ENCODE measurements at places on chromosomes 2 and 18. TPM values are rescaled to one million over a fixed set of nuclear protein-coding genes. Genes with fewer than 3 reads are reported as not detected.

GRCh38 chr2:191065785-191066184 lies 51.8 kb upstream of the STAT1 start:
- H3K4me3 ChIP-seq, result no peak overlapping the region
- H3K36me3 ChIP-seq, result no peaks in the 10 kb centered on the region
- DNase-seq, result no peak
- no peak overlapping the region for H3K27ac ChIP-seq
- H3K4me1 ChIP-seq, result no peaks in the 10 kb centered on the region

GRCh38 chr2:174763780-174764179 lies 492 bp downstream of the CHRNA1 start:
- H3K27ac ChIP-seq, result no peak overlapping the region
- H3K4me3 ChIP-seq, result no peak overlapping the region
- DNase-seq, result no peak
- no peaks in the 10 kb centered on the region for H3K36me3 ChIP-seq

DNA sequence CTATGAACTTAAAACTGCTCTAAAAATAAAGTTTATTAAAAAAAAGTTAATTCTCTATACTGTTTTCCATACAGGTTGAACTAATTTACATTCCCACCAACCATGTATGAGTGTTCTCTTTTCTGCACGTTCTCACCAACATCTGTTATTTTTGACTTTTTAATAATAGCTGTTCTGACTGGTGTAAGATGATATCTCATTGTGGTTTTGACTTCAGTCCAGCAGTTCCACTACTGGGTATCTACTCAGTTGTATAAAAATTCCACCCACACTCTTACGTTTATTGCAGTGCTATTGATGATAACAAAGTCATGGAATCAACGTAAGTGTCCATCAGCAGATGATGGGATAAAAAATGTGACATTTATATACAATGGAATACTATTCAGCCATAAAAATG lies 33.7 kb downstream of the SPAG16 start:
- H3K36me3 ChIP-seq, result peaks cover 16% of the 10 kb centered on the region
- H3K4me1 ChIP-seq, result peaks cover 9% of the 10 kb centered on the region
- no peak overlapping the region for H3K4me3 ChIP-seq
- no peak overlapping the region for H3K27ac ChIP-seq
- no peak for DNase-seq
- no peaks in the 10 kb centered on the region for H3K27me3 ChIP-seq

The FSIP2 gene
- not detected for total RNA-seq

The ABHD1 gene
- total RNA-seq, result 2.4 TPM

- no peaks in the 10 kb centered on the region for H3K36me3 ChIP-seq
- no peaks in the 10 kb centered on the region for H3K4me1 ChIP-seq
- no peak overlapping the region for H3K4me3 ChIP-seq
- no peaks in the 10 kb centered on the region for H3K27me3 ChIP-seq
- no peak overlapping the region for H3K27ac ChIP-seq
These were observed 282.5 kb upstream of the SPRED2 start for GRCh38 chr2:65714866-65715265.
